ENCODE measurements at places on chromosomes 2 and 18.

DNA sequence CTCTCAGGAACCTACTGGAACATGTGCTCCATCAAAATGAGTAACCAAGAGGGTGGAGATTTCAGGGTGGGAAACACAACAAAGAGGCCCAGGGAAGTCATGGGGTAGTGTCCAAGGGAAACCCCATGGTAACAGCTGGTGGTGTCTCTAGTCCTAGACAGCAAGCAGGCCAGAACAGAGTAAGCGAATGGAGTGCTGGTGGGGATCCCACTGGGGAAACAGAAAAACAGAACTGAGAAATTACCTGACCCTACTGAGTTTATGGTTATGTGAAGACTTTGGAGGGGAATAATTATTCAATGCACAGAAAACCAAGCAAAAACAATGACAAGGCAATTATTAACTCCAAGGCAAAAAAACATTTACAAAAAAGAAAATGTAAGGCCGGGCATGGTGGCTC lies 16.9 kb downstream of the ERCC3 start:
- no peak for DNase-seq

DNA sequence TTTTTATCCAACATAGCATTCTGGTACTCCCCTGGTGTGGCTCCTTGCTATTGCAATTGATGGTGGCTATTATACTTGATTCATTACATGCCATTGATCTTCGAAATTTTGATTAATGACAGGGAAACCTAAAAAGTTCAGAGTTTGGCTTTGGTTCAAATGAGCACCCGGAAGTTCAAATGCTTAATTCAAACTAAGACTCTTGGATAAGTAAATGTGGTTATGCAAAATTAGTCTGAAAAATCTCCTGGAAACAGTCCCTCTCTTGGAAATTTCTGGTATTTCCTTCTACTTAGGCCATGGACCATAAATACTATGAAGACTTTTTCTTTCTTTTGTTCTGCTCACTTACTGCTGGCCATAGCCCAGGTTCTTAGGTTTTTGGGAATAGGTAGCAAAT lies 65.3 kb upstream of the SMIM21 start:
- no peak for DNase-seq

GRCh38 chr2:234628953-234629352 lies 132.1 kb upstream of the ARL4C start:
- DNase-seq, result no peak

DNA sequence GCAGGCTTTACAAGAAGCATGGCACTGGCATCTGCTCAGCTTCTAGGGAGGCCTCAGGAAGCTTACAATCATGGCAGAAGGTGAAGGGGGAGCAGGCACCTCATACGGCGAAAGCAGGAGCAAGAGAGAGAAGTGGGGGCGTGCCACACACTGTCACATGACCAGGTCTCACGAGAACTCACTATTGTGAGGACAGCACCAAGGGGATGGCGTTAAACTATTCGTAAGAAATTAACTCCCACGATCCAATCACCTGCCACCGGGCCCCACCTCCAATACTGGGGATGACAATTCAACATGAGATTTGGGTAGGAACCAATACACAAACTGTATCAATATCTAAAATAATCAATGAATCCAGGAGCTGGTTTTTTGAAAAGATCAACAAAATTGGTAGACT lies 156.0 kb upstream of the DPP10 start:
- DNase-seq, result no peak

DNA sequence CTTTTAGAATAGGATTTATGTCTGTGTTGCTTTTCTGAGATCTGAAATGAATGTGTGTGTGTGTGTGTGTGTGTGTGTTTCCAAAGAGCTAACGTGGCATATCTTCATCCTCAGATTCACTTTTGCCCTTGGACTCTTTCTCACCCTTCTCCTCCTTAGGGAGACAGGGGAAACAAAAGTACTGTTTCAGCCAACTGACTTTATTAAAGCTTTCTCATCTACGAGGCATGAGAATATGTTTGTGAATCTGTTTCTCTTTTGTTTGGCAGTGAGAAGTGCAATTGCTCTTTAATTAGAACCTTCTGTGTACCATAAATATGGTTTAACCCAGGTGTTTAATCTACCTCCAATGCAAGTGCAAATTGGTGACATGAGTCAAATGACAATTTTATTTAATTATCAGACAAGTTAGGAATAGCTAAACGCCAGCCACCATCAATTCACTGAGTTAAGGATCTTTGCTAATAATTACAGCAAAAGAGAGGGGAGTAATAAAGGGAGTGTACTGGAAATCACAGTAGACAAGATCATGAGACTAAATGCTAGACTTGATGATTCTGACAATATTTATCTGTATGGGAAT lies 186.4 kb upstream of the COL3A1 start:
- DNase-seq, result no peak

DNA sequence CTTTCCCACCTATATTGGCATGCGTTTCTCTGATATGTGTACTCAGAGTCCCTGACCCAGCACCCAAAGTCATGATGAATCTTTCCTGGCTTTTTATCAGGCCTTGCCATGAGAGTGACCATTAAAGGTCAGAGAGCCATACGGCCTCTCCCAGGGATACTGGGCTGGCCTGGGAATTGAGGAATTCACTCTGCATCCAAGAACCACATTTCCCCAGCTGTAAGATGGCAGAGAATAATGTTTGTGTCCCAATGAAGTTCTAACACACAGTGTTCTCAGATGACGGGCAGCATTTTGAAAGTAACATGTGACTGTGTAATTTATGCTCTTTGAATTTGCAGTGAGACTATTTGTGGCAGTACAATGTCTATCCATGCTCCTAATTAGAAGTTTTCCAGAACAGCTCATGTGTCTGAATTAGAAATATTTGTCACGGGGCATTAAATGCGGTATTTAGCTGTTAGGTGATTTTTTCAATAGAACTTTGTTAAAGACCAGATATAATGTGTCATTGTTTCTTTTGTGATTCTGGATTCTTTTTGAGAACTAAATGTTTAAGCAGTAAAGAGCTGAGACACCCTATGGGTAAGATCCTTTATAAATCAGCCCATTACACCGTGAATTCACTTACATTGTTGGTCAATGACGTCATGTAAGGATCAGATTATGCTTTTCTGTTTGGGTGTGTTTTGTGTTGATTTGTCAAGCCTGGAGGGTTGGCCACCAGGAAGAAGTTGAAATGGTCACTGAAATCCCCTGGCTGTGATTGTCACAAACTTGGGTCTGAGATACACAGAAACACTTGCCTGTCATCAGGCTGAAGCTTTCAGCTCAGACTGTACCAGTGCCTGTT lies 7.3 kb upstream of the SLC3A1 start:
- no peak for DNase-seq
